ENCODE measurements at places on chromosomes 16 and 17.

DNA sequence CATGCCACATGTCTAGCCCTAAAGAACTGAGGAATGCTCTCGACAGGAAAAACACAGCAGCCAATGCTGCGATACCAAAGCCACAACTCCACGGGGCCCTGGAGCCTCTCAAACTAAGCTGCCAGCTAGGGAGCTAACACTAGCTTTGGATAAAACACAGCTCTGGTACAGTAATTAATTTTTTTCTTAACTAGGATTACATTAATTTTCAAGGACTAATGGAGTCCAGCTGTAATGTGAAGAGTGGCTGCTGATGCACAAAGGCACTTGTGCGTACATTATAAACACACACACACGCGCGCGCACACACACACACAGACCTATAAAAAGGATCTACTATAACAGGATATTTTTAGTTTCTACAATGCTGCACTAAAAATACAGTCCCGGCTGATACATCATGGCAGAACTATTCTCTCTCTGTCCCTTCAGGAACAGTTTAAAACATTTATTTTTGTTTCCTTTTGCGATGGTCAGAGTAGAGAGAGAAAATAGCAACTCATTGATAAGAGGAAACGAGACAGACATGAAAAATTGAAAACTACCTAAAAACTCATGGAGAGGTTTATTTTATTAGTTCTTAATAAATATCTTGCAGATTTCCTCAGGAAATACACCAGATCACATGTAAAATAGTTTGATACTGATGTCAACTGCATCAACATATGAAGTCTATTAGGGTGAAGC is 88.5 kb downstream of the SMG6 start:
- DNase-seq: no peak

DNA sequence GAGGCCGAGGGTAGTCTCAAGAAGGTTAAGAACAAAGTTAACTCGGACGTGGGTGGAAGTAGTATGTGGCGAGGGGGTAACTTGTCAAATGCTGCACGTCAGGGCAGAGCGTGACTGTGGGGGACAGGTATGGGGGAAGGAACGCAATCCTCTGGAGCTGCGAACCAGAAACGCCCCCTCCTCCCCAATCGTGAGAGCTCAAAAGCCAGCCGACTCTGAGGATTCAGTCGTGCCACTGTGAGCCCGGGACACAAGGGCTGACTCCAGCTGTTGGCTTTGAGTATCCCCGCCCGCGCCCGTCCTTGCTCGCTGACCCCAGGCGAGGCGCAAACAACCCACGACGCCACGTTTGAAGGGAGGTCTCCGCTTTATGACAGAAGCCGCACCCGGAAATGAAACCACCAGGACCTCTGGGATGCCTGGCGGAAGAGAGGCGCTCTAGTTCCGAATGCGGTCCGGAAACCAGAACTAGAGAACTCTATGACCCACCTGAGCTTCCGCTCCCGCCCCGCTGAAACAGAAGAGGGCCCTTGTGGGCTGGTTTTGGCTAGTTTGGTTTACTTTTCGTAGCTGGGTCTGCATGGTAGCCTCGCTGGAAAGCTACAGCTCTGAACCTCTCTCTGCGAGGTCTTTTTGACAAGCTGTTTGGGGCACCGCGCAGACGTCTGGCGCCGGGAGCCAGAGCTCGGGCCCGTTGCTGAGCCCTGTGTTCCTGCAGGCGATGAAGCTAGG is at the start of gene PEX12:
Gene PEX12 (minus strand): TSS at position 375 of the 732 bp plus-strand sequence. CDS start 550 bp downstream, outside the sequence.
- peak; percentile 95 for DNase-seq

- no peak for DNase-seq
Measured at GRCh38 chr17:76682296-76682695, 28.5 kb downstream of the MXRA7 start.

DNA sequence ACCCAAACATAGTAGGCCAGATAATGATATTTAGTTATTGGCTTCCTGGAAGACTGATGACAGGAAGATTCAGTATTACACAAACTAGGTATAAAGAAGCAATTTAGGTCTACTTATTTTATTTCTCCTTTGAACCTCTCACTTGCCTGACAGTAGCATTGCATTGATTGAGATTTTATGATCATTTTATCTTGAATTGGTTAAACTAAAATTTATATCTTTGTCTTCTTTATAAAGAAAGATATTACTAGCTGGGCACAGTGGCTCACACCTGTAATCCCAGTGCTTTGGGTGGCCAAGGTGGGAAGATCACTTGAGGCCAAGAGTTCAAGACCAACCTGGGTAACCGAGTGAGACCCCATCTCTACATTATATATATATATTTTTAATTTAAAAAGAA is 14.4 kb downstream of the HLF start:
- DNase-seq: no peak

DNA sequence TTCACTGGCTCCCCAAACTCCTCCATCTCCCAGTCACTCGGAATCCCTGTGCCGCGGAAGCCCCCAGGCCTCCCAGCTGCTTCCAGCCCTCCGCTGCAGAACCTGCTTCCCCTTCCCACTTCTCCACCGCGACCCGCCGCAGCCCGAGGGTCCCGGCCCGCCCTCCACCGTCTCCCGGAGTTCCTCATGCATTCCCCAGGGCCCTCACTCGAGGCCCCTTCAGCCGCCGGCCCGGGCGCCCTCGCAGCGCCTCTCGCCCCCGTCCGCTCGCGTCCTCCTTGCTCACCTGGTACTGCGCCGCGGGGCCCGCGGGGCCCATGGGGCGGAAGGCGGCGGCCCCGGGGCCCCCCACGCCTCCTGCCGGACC is 329 bp downstream of the SMARCD2 start:
- DNase-seq: no peak

GRCh38 chr17:49580981-49581647 is 5.4 kb downstream of the NXPH3 start:
- no peak for DNase-seq

DNA sequence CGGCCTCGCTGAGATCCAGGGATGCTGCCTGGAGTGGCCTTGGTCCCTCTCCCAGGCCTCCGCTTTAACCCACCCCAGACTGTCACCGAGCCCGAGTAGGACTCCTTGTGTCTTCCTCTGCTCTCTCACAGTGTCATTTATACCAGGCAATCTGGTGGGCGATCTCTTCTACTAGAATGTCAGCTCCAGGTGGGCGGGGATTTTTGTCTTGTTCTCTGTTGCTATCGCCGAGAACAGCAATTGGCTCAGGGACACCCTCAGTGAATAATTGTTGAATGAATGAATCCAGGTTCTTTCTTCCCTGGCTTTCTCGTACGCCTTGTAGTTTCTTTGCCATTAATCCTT is 591 bp downstream of the DHX38 start:
- no peak for DNase-seq

- DNase-seq: no peak
Measured at GRCh38 chr17:66564992-66565465, 262.6 kb downstream of the PRKCA start.

GRCh38 chr17:73707358-73707757 is 63.1 kb upstream of the SDK2 start:
- no peak for DNase-seq

- no peak for DNase-seq
Measured at GRCh38 chr17:15947976-15948752, 3.2 kb downstream of the ADORA2B start.

GRCh38 chr16:88886420-88886844 is 20.0 kb upstream of the PABPN1L start:
- DNase-seq: no peak

DNA sequence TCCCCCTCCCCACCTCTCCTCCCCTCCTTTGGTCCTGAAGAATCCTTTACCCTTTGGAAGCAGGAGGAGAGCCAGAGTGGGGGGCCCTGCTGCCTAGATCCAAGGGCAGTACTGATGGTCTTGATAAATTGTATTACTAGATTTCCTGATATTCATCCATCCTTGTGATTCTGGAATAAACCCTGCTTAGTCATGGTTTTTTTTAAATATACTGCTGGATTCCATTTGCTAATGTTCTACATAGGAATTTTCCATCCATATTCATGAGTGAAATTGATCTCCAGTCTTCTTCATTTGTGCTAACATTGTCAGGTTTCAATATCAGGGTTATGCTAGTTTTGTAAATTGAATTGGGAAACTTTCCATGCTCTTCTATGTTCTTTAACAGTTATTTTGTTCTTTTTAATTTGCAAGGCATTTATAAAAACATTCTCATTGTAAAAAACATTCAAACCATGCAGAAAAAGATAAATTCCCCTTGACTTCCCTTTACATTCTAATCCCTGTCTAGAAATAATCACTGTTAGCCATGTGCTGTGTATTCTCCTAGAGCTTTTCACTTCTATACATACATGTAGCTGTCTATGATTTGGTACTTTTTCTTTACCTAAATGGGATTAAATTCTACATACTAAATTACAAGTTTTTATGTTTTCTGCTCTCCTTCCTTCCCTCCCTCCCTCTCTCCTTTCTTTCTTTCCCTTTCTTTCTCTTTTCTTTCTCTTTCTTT is 56.7 kb downstream of the CCDC42 start:
- DNase-seq: no peak

- DNase-seq: no peak
Measured at GRCh38 chr16:83762992-83763358, 44.8 kb upstream of the HSBP1 start.

- DNase-seq: peak; percentile 69
Measured at GRCh38 chr17:4498461-4499397, at the start of gene SPNS2. SPNS2 (plus strand) TSS chr17:4498881; CDS start chr17:4499048, 167 bp downstream.

GRCh38 chr17:77404812-77405581 is 264.2 kb downstream of the SEC14L1 start:
- DNase-seq: peak; percentile 34

DNA sequence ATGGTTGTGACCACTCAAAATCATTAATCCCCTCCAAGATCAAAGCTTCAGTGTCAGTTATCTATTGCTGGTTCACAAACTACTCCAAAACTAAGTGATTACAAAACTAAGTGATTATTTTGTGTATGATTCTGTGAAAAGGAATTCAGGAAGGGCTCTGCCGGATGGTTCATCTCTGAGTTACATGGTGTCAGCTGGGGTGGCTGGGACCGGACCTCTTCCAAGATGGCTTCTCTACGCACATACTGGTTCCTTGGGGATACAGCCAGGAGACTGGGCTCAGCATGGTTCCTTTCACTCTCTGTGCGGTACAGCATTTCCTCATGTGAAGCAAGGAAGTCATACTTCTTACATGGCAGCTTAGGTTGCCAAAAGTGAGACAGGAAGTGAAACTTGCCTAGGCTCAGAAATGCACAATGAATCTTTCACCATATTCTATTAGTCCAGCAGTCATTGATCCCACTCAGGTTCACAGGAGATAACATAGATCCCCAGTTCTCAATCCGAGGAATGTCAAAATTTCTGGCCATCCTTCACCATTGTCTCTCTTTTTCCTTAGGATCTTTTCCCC is 97.9 kb upstream of the IRX6 start:
- DNase-seq: no peak

- no peak for DNase-seq
Measured at GRCh38 chr16:79902351-79902750, 301.8 kb upstream of the MAF start.

- peak; percentile 41 for DNase-seq
Measured at GRCh38 chr16:30049871-30050270, 15.7 kb upstream of the ALDOA start.

GRCh38 chr16:88970050-88970449 is 7.0 kb downstream of the CBFA2T3 start:
- no peak for DNase-seq

- no peak for DNase-seq
Measured at GRCh38 chr17:80025796-80026195, 9.9 kb downstream of the TBC1D16 start.

DNA sequence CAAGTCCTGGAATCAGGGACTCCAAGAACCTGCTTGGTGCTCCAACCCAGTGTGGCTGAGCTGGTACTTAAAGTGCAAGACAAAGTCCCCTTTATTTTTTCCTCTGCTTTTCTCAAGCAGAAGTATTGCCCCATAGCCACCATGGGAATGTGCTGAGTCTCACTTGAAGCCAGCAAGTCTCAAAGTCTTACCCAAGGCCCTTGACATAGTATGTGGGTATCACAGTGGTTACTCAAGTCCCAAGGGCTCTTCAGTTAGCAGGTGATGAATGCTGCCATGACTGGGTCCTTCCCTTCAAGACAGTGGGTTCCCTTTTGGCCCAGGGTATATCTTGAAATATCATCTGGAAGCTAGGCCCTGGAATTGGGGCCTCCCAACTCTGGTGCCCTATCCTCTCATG is 30.5 kb upstream of the GINS3 start:
- DNase-seq: no peak

- no peak for DNase-seq
Measured at GRCh38 chr17:44797802-44798201, 32.3 kb downstream of the GJC1 start.

DNA sequence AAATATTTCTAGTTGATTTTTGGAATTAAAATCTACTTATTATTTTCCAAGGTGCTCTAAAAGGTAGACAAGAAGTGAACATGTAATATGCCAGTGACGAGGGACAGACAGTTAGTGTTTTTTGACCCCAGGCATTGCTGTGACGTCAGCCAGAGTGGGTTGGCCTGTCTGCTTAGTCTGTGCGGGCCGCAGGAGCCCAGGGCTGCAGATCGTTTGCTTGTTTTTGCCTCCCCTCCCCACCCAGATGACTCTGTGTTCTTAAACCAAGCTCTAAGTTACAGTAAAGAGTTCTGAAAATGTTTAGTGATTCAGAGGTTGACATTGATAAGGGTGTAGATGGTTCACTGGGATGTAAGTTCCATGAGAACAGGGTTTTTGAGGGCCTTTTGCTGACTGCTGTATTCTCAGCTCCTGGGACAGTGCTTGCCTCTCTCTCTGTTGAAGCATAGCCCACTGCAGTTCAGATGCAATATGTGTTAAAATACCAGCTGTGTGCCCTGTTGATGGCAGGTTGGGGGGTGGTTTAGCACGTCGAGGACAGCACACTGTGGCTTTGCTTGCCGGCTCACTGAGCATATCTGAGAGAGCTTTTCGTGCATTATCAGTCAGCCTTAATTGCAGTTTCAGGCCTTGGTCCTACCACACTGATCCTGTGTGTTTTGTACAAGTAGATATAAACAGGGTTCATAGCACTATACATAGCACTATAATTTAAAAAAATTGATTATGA is 64.8 kb downstream of the SEC14L1 start:
- DNase-seq: no peak

DNA sequence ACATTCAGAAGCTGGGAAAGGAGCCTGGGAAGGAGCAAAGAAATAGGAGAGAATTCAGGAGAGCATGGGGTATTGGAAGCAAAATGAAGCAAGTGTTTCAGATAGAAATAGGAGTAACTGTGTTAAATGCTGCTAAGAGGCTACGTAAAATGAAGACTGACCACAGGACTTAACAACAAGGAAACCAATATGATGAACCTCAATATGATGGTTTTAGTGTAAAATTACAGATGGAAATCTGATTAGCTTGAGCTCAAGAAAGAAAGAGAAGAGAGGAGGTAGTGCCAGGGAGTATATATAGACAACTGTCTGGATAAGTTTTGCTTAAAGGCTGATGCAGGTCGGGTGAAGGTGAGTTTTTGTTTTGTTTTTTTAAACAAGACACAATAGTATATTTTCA is 92.2 kb downstream of the HELZ start:
- no peak for DNase-seq
